NCI-H345 (cell line): ENCODE measurements at places on chromosomes 1 and 21.
A peak's percentile ranks its signal among the peaks of the same experiment; 100 is the strongest.

GRCh38 chr1:153532181-153532580 is 3.6 kb downstream of the S100A6 start:
- no peak for DNase-seq

- DNase-seq = no peak
Observed at GRCh38 chr1:50196081-50196480, 87.4 kb downstream of the ELAVL4 start.

DNA sequence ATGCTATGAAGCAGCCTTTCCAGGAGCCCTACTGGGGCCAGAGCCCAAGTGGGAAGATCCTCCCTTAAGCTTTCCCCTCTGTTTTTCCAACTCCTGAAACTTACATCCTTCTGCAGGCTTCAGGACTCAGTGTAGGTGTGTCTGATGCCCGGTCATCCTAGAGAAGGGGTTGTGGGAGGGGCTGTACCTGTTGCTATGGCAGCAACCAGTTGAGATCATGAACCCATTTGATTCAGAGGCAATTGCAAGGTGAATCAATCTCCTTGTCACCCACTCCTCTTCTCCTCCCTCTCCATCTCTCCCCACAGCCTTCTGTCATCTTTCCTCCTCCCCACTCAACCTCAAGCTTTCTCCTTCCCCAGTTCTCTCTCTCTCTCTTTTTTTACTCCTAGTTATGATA is 151.8 kb downstream of the CACNA1E start:
- DNase-seq = no peak

- DNase-seq = no peak
Observed at GRCh38 chr1:38667626-38668025, 191.9 kb downstream of the RRAGC start.

DNA sequence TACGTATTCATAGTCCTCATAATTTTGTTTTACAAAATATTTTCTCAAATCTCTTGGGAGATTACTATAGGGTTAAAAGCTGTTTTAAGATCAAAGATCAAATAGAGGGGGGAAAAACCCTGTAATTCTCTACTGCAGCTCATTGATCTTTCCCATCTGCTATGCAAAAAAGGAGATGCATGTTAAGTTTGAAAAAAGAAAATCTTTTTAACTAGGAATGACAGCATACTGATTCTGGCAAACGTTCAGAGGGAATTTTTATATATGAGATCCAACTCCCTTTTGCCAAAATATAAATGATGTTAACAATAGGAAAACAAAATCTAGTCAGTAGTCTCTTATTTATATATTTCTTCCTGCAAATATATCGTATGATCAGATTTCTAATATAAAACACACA is 69.1 kb downstream of the SMYD3 start:
- DNase-seq = no peak

GRCh38 chr1:243587823-243588560 is 262.1 kb downstream of the AKT3 start:
- no peak for DNase-seq

- no peak for DNase-seq
Observed at GRCh38 chr1:3313576-3313950, 140.9 kb upstream of the ARHGEF16 start.

DNA sequence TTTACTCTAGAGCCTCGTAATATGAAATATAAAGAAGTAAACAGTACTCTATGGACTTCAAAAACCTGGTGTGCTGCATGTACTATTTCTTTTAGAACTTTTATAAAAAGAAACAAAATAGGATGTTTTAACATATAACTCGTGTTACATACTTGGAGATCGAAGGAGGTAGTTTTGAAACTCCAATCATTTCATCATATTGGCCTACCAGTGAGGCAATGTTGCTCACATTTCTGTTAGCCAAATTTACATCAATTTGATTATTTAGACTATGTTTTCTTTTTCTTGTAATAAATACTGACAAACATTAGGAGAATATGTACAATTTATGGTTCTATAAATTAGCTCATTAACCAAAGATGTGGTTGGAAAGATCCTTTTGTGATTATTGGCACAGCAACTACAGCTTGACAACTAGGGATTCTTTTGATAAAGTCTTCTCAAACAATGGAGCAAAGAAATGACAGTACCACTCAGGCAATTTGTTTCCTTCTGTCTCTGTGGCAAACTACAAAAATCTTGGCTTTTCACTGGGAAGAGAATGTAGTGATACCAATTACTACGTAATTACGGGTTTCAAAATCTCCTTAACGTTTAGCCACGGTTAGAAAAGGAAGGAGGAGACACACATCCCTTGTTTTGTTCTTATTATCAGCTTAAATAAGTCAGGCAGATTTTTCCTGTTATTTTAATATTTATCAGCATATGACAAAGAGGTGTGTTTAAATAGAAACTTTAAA is 266.6 kb upstream of the SGIP1 start:
- DNase-seq = no peak

GRCh38 chr1:215992620-215993019 is 425.5 kb downstream of the KCTD3 start:
- DNase-seq = peak; percentile 11
